ENCODE measurements at places on chromosomes 4 and X. TPM values are rescaled to one million over a fixed set of nuclear protein-coding genes. Genes with fewer than 3 reads are reported as not detected.

Gene SYTL5
- total RNA-seq, result 5.4 TPM

GRCh38 chr4:110005461-110006056 is 92.9 kb downstream of the EGF start:
- DNase-seq, result no peak

GRCh38 chrX:130174045-130174704 is 2.4 kb downstream of the RAB33A start:
- no peak for DNase-seq

Gene ENOX2
- total RNA-seq, result 8.0 TPM

DNA sequence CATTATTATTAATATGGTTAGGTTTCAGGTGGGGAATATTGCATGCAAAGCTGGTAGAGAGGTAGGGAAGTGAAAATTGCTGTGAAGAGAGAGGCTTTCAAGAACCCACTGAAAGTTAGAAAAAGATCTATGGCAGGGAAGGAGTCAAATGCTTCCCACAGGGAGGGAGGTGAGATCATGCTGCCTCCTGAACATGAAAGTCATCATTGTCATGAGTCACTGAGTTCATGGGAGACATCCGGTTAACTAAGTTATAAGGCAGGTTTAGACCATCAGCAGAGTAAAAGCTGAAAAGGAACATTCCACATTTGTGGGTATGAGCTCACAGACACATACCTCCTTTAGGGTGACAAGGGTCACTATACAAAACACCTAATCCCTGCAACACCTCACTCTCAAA is 16.2 kb downstream of the GATB start:
- no peak for DNase-seq

- peak; percentile 80 for DNase-seq
Observed at GRCh38 chrX:7146703-7147412, 654 bp upstream of the STS start.
